ENCODE measurements at places on chromosomes 12 and 14. TPM values are rescaled to one million over a fixed set of nuclear protein-coding genes. Genes with fewer than 3 reads are reported as not detected.

DNA sequence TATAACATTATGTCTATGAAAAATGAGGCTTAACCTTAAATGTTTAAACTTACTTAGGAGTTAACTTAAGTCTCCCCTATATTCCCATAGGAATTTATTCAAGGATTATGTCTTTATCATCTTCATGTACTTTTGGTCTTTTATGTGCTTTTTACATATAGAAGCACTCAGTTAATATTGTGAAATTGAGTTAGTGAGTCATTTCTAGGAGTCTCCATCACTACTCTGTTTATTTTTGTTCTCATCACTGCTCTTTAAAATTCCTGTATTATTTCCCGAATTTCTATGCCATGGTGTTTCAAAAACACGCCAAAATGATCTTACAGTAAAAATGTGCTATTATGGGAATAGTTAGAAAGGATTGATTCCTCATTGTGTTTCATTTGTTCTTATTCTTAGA lies 31.6 kb downstream of the TBC1D15 start:
- DNase-seq: no peak
- no peak overlapping the region for H3K27ac ChIP-seq
- H3K36me3 ChIP-seq: no peaks in the 10 kb centered on the region
- no peak overlapping the region for H3K4me3 ChIP-seq

RNASE7 gene
- not detected for total RNA-seq

AQP2 gene
- total RNA-seq: not detected

FLRT2 gene
- total RNA-seq: 5.4 TPM

DNA sequence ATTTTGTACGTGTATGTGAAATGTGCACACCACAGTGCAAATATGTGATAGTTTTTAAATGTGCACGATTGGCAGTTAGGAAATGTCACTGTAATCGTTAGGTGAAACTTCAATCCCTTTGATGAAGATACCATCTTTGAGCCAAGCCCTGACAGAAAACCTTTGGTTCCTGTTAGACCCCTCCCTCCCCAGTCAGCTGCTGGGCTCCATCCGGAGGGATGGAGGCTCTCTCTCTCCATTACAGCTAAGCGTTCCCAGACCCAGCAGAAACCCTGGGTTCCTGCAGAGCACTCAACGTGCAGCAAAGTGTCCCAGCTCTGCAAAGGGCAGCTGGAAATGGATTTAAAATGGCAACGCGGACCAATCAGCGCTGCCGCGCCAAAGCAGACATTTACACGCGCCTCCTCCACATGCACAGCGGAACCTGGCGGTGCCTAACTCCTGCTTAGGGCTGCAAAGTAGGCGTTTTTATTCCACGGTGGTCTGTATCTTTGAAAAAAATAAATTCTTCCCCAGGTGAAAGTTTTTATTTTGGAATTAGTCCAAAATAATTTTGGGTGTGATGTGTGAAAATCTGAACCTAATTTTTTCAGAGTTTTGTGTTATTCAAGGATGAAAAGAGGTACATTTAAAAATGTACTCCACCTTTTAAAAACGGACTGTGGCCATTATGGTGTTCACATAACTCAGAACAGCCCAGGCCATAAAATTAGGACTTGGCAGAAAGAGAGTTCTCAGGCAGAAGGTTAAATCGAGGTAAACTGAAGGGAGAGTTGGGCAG lies 1.4 kb upstream of the HMGA2 start:
- H3K36me3 ChIP-seq: no peaks in the 10 kb centered on the region
- no peak overlapping the region for H3K4me3 ChIP-seq
- H3K27ac ChIP-seq: no peak overlapping the region
- H3K27me3 ChIP-seq: peaks cover 53% of the 10 kb centered on the region
- peaks cover 28% of the 10 kb centered on the region for H3K4me1 ChIP-seq

REC8 gene
- 9.5 TPM for total RNA-seq

GRCh38 chr14:31212893-31213292 lies 5.3 kb upstream of the HECTD1 start:
- no peaks in the 10 kb centered on the region for H3K4me1 ChIP-seq
- no peak overlapping the region for H3K4me3 ChIP-seq
- H3K27ac ChIP-seq: no peak overlapping the region

GRCh38 chr12:64383675-64384074 lies 6.9 kb downstream of the C12orf56 start:
- no peaks in the 10 kb centered on the region for H3K4me1 ChIP-seq
- no peak overlapping the region for H3K27ac ChIP-seq
- H3K36me3 ChIP-seq: no peaks in the 10 kb centered on the region
- no peak for DNase-seq
- H3K27me3 ChIP-seq: no peaks in the 10 kb centered on the region

DNA sequence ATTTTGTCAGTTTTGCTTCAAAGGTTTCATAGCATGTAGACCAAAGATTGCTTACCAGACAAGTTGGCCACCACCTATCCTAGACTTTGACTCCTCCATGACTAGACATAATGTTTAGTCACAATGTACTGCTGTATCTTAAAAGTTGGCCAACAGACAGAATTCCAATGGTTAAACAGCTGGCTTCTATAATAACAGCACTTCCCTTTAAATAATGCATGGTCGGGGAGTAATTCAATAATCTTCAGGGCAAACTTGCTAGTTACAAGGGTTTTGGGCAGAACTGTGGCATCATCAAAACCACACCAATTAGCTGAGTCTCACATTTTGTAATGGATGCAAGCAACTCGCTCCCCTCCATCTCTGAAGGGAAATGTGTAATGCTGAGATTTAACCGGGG lies 56.9 kb downstream of the IGF1 start:
- H3K27ac ChIP-seq: no peak overlapping the region
- H3K27me3 ChIP-seq: no peaks in the 10 kb centered on the region
- H3K4me1 ChIP-seq: peaks cover 16% of the 10 kb centered on the region
- H3K4me3 ChIP-seq: no peak overlapping the region

MFAP5 gene
- total RNA-seq: 194 TPM

DNA sequence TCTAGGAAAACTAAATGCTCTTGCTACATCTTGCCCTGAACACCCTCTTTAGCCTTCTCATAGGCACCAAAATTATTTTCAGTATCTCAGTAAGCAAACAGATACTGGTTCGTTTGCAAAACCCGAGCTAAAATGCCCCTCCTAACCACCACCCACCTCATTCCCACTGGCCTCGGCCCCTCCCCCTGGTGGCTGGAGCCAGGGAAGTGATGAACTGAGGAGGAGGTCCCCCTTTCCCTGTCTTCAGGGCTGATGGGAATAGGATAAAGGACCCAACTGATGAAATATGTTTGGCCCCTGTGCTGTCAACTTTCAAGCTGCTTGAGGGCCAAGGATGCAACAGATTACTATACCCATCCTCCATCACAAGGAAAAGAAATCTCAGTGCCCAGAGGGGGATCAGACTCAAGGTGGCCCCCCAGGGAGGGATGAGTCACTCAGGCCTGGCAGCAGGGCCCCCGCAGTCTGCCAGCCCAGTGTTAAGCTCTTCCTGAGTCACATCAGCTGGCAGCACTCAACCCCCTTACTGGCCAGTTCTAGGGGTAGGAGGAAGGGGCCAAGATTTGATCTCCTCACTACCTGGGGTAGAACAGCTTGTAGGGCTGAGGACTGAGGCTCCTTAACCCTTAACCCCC lies 1.7 kb downstream of the ANKRD52 start:
- H3K4me3 ChIP-seq: no peak overlapping the region
- H3K4me1 ChIP-seq: peaks cover 11% of the 10 kb centered on the region
- no peaks in the 10 kb centered on the region for H3K36me3 ChIP-seq

- H3K27me3 ChIP-seq: no peaks in the 10 kb centered on the region
- no peaks in the 10 kb centered on the region for H3K4me1 ChIP-seq
- H3K4me3 ChIP-seq: no peak overlapping the region
- DNase-seq: no peak
These were observed 126.9 kb upstream of the KRAS start for GRCh38 chr12:25377469-25378177.
